ENCODE measurements at places on chromosomes 13 and 19.
A peak's percentile ranks its signal among the peaks of the same experiment; 100 is the strongest.

GRCh38 chr19:4380254-4380727 is 20.1 kb downstream of the SH3GL1 start:
- DNase-seq = no peak

GRCh38 chr13:98781470-98781869 is 29.0 kb upstream of the SLC15A1 start:
- no peak for DNase-seq

GRCh38 chr13:25252225-25252624 is 35.1 kb downstream of the MTMR6 start:
- peak; percentile 45 for DNase-seq

DNA sequence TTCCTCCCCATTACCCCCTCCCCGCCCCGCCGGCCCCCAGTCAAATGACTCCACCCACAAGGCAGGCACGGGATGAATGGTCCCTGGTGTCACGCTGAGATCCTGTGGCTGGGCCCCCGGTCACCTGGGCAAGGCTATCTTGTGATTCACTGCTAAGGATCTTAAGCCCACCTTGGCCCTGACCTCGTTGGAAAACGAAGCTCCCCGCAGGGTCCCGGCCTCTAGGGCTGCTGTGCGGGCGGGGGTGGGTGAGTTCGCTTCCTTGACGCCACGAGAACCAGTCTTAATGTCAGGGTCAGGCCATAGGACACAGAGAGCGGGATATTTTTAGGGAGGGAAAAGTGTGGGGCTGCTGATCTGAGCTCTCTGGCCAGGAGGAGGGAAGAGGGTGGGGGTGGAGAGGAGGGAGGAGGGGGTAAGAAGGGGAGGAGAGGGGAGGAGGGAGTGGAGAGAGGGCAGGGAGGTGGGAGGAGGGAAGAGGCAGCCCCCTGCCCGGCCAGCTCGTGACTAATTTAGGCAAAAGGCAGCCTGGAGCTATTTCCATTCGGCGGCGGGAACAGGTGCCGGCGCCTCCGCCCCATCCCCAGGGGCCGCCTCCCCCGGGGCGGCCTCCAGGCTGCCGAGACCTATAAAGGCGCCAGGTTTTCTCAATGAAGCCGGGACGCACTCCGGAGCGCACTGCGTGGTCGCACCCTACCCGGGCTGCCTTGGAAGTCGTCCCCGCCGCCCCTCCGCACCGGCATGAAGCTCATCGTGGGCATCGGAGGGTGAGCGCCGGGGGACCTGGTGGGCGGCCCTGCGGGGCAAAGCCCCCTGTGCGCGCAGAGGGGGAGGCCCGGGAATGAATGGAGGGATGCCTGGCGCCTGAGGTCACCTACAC is at the start of gene NMRK2:
Gene NMRK2 (plus strand): TSS at position 139 of the 880 bp plus-strand sequence. CDS start 603 bp downstream, at position 742.
- no peak for DNase-seq

- DNase-seq = no peak
These were observed 375.4 kb upstream of the SLITRK6 start for GRCh38 chr13:86174622-86175021.

DNA sequence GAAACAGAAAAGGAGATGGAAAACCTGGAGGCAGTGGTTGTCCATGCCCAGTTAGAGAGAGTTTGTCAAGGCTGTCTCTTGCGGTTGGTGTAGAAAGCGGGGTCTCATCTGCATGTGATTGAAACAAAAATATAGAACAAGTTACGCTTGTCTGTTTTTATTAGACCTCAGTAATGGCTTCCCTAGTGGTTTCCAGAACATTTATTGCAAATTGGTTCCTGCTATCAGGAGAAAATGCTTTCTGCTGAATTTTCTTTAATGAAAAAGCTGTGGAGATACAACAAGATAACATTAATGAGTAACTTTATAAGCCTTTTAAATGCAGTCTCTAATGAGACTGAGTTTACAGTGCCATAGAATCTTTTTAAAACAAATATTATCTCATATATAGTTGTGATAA is 378.0 kb downstream of the DACH1 start:
- no peak for DNase-seq

DNA sequence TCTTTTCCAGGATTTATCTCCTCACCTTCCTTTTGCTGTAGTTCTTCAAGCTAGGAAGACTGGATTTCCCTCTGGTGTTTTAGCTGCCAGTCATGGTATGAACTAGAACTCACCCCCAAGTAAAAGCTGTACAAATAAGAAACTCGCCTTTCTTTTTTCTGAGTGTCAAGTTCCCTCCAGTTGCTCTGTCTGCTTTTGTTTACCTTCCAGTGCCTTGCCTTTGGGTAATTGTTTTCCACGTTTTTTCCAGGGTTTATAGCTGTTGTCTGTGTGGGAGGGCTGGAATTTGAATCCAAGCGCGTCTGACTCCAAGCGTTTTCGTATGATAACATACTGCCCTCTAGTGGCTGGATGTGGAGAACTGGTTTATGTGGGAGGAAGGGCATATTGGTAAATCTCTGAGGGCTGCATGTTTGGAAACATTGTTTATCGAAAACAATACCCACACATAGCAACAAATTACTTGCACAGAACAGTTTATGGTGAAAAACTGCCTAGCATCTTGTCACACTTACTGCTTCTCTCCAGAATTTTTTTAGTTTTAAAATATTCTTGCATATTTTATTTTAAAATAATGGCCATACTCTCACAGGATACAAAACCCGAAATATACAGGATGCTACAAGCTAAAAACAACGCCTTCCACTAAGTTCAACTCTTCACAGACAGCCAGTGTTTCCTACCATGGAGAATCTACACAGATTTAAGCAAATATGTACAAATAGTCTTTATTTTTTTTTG is 19.2 kb downstream of the RCN3 start:
- peak; percentile 92 for DNase-seq

GRCh38 chr19:17324357-17325114 is 10.1 kb downstream of the ANO8 start:
- no peak for DNase-seq

DNA sequence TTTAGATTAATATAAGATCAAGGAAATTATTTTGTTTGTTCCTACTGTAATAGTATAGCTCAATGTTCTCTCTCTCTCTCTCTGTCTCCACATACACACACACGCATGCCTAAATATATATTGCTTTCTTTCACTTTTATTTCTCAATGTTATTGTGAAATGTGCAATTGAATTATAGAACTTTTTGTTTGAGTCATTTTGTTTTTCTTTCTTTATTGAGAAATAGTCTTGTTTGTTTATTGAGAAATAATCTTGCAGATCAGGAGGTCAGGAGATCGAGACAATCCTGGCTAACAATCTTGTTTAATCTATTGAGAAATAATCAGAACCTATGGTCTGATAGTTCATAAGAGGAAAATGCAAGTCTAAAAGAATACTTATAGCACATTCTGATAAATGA is 1581.3 kb downstream of the EFNB2 start:
- DNase-seq = peak; percentile 72

- DNase-seq = no peak
These were observed 4.6 kb downstream of the CADM4 start for GRCh38 chr19:43634872-43635560.

- no peak for DNase-seq
These were observed 251.5 kb downstream of the ABCC4 start for GRCh38 chr13:95049772-95050171.

- DNase-seq = no peak
These were observed 2.0 kb upstream of the GAPDHS start for GRCh38 chr19:35531291-35531690.

GRCh38 chr13:73429701-73430100 is 370.9 kb downstream of the KLF5 start:
- DNase-seq = no peak

DNA sequence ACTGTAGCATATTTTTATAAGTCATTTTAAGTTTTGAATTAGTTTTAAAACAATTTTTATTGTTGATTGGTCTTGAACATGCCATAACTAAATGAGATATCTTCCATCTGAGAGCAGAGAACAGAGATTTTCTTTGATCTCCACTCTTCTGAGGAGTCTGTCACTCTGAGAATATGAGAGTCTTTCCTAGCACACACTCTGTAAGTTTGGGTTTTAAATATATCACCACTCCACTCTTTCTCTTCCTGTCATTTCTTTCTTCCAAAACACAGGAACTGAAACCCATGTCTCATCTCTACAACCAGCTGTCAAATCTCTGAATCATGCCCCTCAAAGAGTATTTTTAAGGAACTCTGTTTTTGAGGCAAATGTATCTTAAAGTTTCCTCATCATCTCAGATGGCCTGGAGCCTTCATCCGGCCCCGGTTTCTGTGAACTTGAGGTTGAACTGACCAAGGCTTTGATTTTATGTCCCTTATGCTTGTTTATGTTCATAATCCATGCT is 698.2 kb upstream of the SGCG start:
- DNase-seq = no peak

DNA sequence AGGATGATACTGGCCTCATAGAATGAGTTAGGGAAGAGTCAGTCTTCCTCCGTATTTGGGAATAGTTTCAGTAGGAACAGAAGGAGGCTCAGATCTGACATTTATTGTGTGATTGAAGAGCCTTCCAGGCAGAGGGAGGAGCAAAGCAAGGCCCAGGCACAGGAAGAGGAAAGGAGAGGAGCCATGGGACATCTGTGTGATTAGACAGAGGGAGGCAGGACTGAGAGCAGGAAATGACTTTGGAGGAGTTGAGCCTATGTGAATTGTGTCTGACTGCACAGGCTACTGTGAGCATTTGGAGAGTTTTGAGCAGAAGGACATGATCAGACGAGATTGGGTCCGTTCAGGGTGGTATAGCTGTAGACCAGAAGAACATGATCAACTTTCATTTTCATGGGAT is 8.5 kb downstream of the SIGLEC7 start:
- no peak for DNase-seq

DNA sequence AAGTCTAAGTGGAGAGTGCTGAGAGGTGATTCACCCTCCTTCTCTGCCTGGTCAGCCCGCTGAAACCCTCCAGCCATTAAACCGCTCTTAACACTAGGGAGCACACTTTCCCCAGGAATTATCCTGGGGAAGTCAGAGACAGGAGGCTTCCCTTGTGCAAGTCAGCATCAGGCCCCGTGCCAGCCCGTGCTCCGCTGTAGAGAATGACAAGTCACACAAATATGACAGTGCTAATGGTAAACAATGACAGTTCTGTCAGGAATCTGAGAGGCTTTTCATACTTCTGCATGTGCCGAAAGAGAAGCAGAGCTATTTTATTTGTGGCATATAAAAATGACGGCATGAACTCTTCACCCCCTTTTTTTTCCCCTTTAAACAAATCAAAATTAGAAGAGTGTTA is 816.9 kb upstream of the SLC10A2 start:
- DNase-seq = peak; percentile 4

DNA sequence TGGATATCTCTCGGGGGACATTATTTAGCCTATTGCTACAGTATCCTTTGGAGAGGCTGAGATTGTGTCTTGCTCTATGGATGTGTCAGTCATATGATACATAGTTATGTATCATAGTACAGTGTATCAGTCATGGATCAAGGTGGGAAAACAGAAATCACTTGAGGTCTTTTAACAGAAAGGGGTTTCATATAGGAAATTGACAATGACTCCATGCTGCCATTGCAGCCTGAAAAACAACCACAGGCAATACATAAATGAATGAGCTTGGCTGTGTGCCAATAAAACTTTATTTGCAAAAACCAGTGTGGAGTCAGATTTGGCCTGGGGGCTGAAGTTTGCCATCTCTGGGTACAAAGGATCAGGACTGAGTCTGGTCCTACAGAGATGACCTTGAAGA is 35.4 kb downstream of the COLGALT1 start:
- no peak for DNase-seq

DNA sequence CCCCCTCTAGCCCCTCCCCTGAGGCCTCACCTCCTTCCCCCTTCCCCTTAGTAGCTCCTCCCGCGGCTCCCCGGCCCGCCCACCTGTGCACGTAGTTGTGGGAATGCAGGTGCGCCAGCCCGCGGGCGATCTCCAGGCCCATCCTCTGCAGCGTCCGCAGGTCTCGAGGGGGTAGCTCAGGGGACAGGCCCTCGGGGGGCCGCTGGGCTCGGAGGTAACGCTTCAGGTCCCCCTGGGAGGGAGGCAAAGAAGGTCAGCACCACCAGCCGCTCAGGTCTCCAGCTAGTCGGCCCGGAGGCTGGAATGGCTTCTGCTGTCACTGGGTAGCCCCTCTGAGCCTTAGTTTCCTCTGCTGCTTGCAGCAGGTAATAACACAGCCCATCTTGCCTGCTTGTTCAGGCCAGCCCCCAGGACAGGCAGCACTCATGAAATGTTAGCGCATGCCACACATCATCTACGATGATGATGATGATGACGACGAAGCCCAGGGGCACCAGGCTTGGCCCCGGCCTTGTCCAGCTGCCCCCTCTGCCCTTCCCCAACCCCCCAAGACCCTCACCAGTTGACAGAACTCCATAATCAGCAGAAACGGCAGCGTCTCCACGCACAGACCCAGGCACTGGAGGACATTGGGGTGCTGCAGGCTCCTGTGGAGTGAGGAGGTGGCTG is 9.2 kb downstream of the LMTK3 start:
- no peak for DNase-seq

DNA sequence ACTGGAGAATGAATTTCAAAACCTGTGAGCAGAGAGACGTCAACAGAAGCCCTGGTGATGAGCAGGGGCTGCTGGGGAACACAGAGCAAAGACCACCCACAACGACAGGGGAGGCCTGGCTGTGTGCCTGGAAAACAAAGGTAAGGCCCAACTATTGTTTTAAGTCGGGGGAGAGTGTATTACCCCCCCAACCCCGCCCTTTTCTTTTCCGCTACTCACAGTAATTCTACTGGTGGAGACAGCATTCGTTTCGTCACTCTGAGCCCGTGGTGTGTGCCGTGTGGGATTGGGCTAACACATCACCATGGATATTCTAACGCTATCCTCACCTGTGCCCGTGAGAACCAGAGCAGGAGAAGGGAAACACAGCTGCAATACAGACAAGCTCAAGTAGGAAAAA is 18.6 kb upstream of the ADPRHL1 start:
- no peak for DNase-seq
